Neural crest cell (in vitro differentiated cells): ENCODE measurements at places on chromosomes 4 and X. TPM values are rescaled to one million over a fixed set of nuclear protein-coding genes. Genes with fewer than 3 reads are reported as not detected.

DNA sequence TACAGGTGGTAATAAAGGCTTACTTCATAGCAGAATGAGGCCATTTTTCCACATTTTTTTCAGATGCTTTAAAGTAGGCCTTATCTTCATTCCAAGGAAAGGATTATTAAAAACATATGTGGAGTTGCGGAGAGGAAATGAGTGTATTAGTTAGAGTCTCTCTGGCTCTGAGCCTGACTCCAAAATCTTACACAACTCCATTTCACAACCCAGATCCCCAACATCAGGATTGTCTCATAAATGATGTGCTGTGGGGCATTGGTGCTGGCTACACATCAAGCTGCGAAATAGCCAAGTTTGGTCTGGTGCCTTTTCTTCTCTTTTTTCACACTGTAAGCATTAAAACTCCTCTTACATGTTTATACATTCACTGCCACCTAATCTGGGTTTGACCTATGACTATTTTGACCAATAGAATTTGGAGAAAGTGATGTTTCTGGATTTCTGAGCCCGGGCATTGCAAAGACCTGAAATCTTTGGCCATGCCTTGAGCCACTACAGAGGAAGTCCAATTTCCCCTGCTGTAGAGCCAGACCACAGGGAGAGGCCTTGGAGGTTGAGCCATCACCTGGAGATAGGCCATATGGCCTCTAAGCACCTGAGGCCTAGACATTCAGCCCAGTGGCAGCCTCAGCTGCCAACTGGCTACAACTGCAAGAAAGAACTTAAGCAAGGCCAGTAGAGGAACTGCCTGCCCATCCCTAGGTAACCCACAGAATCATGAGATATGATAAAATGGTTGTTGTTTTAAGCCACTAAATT lies 16.7 kb upstream of the SOD3 start:
- H3K27ac ChIP-seq = no peak overlapping the region
- peaks cover 21% of the 10 kb centered on the region for H3K4me1 ChIP-seq
- H3K27me3 ChIP-seq = no peaks in the 10 kb centered on the region
- no peak for DNase-seq

GRCh38 chr4:33649015-33649414 lies 2595.3 kb downstream of the ARAP2 start:
- no peak for DNase-seq
- no peaks in the 10 kb centered on the region for H3K36me3 ChIP-seq
- H3K4me3 ChIP-seq = no peak overlapping the region
- no peak overlapping the region for H3K27ac ChIP-seq
- no peaks in the 10 kb centered on the region for H3K27me3 ChIP-seq

GRCh38 chrX:77298790-77299189 lies 148.4 kb upstream of the FGF16 start:
- DNase-seq = no peak
- no peak overlapping the region for H3K27ac ChIP-seq
- H3K36me3 ChIP-seq = no peaks in the 10 kb centered on the region
- no peaks in the 10 kb centered on the region for H3K4me1 ChIP-seq
- no peaks in the 10 kb centered on the region for H3K27me3 ChIP-seq

DNA sequence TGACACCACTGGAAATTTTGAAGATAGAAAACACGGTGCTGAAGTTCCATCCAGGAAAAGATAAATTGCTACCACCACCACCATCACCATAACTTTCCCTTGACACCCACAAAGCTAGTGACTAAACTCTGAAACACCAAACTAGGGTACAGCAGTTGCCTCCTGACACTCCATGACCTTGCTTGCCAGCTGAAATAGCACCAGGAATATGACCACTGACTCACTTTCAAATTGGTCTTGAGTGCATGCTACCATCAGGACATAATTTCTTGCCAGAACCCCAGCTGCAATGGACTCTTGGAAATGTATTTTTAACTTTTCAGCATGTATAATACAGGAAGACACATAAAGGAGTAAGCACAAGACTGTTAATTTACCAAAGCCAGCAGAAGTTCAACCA lies 283.3 kb downstream of the CENPC start:
- H3K4me3 ChIP-seq = no peak overlapping the region
- peaks cover 3% of the 10 kb centered on the region for H3K36me3 ChIP-seq
- no peak for DNase-seq
- H3K27me3 ChIP-seq = no peaks in the 10 kb centered on the region
- no peaks in the 10 kb centered on the region for H3K4me1 ChIP-seq

DNA sequence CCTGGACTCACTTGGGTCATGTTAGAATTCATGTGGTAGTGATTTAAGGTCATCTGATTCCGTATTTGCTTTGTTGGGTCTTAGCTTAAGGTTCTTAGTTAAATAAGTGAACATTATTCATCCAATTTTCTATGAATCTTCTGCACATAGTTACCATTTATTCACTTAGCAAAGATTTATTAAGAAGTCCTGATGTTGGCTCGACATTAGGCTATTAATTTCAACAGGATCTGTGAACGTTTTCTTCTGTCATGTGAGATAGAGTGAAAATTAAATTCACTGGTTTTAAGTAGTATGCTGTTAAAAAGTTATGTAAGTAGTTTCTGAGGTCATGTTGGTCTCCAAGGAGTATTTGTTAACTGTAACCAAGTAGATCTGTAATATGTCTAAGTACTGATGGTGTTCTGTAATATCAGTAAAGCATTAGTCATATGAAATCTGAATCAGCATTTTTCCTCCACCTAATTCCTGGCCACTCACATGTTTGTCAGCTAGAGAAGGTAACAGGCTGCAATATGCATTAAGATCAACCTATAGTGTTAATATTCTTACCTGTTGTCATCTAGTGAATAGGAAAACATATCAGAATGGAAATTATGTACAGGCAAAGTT lies 155.6 kb downstream of the PCDH7 start:
- H3K27me3 ChIP-seq = no peaks in the 10 kb centered on the region
- H3K4me3 ChIP-seq = no peak overlapping the region
- no peaks in the 10 kb centered on the region for H3K4me1 ChIP-seq
- DNase-seq = no peak

- H3K27me3 ChIP-seq = peaks cover 25% of the 10 kb centered on the region
- no peaks in the 10 kb centered on the region for H3K4me1 ChIP-seq
- no peaks in the 10 kb centered on the region for H3K36me3 ChIP-seq
- no peak overlapping the region for H3K4me3 ChIP-seq
Measured at GRCh38 chr4:8940792-8941491, 69.3 kb upstream of the HMX1 start.

GRCh38 chr4:66000510-66001117 lies 330.3 kb upstream of the EPHA5 start:
- H3K4me3 ChIP-seq = peak overlapping the region; percentile 76
- no peaks in the 10 kb centered on the region for H3K27me3 ChIP-seq
- no peak for DNase-seq

GRCh38 chr4:53622739-53623151 lies 31.5 kb upstream of the LNX1 start:
- H3K4me1 ChIP-seq = peaks cover 5% of the 10 kb centered on the region
- no peaks in the 10 kb centered on the region for H3K27me3 ChIP-seq
- H3K4me3 ChIP-seq = no peak overlapping the region
- H3K27ac ChIP-seq = no peak overlapping the region
- no peaks in the 10 kb centered on the region for H3K36me3 ChIP-seq
- no peak for DNase-seq

DNA sequence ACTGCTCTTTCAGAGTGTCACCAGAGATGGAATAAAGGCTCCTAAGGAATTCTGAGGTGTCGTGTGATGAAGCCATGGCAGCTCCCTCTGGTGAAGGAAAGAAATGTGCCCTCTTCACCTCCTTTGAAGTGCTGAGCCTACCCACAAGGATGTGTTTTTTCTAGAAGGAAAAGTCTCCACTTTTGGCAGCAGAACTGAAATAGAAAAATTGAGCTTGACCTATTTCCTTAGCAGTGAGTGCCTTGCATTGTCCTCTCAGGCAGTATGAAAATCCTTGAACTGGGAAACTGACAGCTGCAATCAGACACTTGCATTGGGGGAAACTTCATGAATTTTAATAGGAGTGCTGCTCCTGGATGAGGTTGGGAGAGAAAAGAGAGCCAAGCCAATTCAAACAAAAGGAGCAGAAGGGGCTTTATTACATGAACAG lies 95.2 kb downstream of the DCLK2 start:
- no peaks in the 10 kb centered on the region for H3K27me3 ChIP-seq
- peak overlapping the region; percentile 11 for H3K4me3 ChIP-seq
- peaks cover 7% of the 10 kb centered on the region for H3K36me3 ChIP-seq
- peaks cover 47% of the 10 kb centered on the region for H3K4me1 ChIP-seq
- H3K27ac ChIP-seq = peak overlapping the region; percentile 89
- DNase-seq = no peak

SOWAHD gene
- total RNA-seq = 0.32 and 0.40 TPM in 2 replicates

NPY2R gene
- total RNA-seq = not detected in 2 replicates

SATL1 gene
- total RNA-seq = 0.18 and 0.21 TPM in 2 replicates

HERC5 gene
- 1.7 and 1.8 TPM in 2 replicates for total RNA-seq

SOX3 gene
- 201 and 205 TPM in 2 replicates for total RNA-seq

CNOT6L gene
- 30.2 and 31.3 TPM in 2 replicates for total RNA-seq

PNMA5 gene
- total RNA-seq = not detected in 2 replicates
